ENCODE measurements at places on chromosomes 2 and 18.

GRCh38 chr2:144099340-144099739 is 420.6 kb downstream of the ZEB2 start:
- DNase-seq: no peak

DNA sequence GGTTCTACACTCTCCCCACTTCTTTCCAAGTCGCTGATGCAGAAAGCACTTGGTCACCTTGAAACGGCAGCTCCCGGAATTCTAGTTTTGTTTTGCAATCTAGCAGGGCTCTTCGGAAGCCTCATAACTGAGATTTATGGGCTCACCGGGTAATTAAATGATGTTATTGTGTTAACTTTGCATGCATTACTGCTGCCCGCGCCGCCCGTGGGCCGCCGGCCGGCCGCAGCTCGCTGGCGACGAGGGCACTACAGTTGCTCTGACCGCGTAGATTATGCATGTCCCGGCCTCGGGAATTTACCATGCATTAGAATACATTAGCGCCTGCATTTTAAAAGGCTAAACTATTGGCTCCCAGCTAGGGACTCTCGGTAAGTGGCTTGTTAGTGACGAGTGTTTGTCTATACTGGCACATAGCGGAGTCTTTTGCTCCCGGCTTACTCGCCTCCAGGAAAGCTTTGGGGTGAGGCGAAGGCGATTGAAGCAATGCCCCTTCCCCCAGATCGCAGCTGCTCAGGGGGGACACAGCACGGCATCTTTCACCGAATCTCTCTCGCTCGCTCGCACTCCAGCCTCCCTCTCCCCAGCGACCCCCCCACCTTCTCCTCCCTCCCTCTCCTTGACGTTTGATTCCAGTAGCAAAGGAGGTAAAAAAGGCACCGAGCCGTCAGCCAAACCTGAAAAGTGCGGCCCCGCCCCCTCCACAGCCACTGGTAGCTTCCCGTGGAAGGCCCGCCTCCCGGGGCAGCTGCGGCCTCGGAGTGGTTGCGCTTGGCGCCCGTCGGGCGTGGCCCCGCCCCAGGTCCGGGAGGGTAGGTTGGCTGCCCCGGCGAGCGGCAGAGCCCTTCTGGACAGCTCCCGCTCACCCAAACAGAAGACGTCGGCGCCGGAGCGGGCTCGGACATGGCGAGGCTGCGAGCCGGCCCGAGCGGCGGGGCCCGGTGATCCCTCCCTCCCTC is at the start of gene ONECUT2:
Gene ONECUT2 (plus strand): TSS at position 839 of the 959 bp plus-strand sequence. CDS start 343 bp downstream, outside the sequence.
- peak; percentile 8 for DNase-seq

DNA sequence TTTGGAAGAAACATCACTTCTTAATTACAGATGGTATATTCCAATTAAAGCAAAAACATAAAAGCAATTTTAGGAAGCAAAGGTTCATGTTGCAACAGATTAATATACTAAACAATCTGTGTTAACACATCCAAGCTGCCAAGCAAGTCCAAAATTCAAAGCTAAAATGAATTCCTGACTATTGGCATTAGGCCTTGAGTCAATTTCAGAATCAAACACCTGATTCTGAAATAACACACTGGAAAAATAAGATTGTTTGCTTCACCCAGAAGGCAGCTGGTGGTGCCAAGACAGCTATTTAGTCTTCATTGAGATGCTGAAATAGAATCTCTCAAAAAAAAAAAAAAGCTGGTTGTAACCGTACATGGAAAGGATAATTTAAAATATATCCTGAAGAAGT is 465.6 kb downstream of the SOCS6 start:
- no peak for DNase-seq

GRCh38 chr2:42601076-42601475 is 32.6 kb downstream of the MTA3 start:
- no peak for DNase-seq

GRCh38 chr2:203697190-203697589 is 9.2 kb upstream of the CD28 start:
- no peak for DNase-seq

- no peak for DNase-seq
These were observed 116.0 kb upstream of the PELI1 start for GRCh38 chr2:64260093-64260803.

DNA sequence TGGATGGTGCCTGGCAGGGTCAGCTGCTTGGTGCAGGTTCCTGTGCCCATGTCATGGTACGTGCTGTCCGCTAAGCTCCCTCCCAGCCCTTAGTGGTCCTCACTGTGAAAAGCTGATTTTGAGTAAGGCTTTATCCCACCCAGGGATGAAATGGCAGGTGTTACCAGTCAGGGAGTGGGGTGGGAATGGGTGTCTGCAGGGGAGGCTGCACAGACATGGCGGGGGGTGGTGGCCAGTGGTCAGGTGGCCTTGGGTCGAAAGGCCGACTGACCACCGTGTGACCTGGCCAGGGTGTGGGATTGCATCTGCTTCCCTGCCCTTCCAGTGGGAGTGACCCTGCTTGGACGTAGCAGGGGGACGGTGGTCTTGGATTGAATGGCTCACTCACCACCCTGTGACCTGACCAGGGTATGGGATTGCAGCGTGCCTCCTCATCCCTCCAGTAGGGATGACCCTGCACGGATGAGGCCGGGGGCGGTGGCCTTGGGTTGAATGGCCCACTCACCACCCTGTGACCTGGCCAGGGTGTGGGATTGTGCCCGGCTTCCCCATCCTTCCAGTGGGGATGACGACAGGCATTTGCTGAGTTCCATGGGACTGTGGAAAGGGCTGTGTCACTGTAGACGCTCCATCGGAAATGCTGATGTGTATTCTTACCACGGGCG is 29.8 kb downstream of the AGAP1 start:
- no peak for DNase-seq

DNA sequence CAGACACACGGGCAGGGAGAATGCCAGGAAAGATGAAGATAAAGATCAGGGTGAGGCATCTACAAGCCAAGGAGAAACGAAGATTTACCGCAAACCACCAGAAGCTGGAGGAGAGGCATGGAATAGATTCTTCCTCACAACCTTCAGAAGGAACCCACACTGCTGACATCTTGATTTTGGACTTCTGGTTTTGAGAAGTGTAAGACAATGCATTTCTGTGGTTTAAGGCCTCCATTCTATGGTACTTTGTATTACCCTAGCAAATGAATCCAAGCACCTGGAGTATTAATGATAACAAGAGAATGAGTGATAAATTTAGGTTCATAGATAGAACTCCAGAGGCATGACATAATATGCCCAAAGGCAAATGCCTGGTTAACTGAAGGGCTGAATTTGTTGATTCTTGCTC is 11.8 kb upstream of the FN1 start:
- DNase-seq: no peak

- no peak for DNase-seq
These were observed 66.3 kb upstream of the RMDN2 start for GRCh38 chr2:37858725-37859267.

DNA sequence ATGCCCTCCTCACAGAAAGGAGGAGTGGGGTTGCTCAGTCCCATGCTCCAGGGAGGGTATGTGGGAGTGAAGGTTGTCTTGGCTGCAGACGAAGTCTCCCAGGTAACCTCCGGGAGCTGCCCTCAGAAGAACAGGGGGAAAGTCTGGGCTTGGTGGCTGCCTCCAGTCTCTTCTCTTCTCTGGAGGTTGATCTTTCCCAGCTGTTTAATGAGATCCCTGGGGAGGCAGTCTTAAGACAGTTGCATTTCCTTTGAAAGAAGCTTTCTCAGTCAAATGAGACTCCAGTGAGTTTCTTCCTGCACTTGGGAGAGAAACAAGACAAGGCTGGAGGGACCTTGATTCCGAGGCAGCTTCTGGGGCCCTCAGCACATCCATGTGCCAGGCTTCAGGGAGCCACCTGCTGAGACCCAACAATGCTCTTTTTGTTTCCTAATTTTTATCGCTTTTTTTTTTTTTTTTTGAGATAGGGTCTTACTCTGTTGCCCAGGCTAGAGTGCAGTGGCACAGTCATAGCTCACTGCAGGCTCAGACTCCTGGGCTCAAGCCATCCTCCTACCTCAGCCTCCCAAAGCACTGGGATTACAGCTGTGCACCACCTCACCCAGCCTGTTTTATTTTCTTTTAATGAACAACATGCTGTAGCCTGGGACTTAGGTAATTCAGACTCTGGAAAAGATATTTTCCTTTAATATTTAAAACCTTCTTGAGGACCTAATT is 71.7 kb upstream of the TPO start:
- no peak for DNase-seq

- DNase-seq: no peak
These were observed 133.9 kb upstream of the KLHL14 start for GRCh38 chr18:32906506-32907310.

- peak; percentile 9 for DNase-seq
These were observed 64.6 kb downstream of the NEB start for GRCh38 chr2:151669585-151670081.

- DNase-seq: no peak
These were observed 36.6 kb upstream of the CD28 start for GRCh38 chr2:203669820-203670219.

- DNase-seq: no peak
These were observed 5.4 kb upstream of the POLI start for GRCh38 chr18:54263904-54264336.

- DNase-seq: no peak
These were observed 23.8 kb downstream of the GRHL1 start for GRCh38 chr2:9975328-9975727.

DNA sequence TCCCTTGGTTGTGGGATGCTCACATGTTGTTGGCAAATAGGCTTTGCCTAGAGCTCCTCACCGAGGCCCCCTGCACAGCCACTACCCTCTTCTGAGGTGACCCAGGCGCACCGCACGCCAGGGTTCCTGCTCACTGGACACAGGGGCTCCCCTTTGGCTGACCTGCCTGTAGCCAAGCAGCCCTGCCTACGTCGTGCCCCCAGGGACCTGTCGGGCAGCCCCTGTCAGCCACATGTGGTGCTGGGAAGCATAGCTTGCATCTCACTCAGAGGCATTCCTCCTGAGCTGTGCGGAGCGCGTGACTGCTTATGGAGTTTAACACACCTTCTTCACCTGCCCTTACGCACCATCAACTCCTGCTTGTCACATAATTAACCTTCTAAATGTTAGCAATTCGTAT is 116.3 kb downstream of the ZNF236 start:
- DNase-seq: no peak

- DNase-seq: no peak
These were observed 1586.8 kb upstream of the ACVR2A start for GRCh38 chr2:146258071-146258470.

GRCh38 chr2:113034016-113034415 is 18.7 kb downstream of the IL36B start:
- DNase-seq: no peak

DNA sequence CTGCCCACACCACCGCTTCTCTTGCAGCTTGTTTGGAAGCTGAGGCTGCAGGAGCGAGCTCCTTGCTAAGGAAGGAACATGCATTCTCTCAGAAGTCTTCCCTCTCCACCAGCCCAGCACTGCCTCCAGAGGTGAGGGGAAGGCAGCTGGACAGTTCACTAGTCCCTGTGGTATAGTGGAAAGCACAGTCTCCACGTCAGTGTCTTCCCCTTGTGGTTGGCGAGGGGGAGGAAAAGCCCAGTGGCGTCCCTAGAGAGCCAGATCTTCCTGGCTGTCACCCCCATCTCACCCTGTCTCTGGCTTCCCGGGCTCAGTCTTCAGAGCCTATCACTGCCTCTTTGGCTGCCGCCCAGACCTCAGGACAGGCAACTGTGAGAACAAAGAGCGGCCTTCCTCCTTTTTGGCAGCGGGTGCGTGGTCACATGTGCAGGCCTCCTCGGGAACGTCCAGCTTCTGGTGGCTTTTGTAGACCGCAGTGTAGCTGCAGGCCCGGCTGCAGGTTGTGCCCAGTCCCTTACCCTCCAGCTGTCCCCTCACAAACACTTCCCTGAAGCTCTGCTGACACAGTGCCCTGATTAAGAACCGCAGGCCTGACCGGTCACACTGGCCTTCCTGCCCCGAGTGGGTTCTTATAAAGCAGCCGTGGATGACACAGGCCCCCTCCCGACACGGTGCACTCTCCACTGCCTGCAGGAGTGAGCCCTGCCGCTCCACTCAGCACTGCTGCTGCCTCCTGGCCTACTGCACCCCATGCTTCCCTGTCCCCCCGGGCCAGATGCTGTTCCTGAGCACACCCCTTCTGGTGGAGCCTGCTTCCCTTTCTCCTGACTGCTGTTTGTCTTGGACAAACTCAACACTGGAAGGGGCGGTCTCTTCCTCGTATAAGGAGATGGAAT is 90.9 kb downstream of the RNF144A start:
- DNase-seq: no peak

DNA sequence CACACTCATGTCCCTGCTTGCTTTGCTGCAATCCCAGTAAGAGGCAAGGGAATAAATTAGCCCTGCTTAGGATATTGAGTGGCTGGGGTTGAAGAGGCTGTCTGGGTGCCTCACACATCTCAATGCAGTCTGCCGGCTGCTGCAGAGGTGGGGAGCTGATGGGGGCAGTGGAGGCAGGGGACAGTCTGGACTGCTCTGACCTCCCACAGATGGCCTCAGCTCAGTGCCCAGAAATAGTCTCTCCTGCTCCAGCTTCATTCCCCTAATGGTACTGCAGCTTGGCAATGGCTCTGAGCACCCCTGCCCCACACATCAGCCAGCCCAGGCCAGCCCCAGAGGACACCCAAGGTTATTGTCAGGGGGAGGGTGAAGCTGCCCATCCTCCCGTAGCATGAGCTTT is 21.5 kb upstream of the TNS1 start:
- DNase-seq: no peak

- no peak for DNase-seq
These were observed 225.5 kb downstream of the TGIF1 start for GRCh38 chr18:3675446-3675845.

DNA sequence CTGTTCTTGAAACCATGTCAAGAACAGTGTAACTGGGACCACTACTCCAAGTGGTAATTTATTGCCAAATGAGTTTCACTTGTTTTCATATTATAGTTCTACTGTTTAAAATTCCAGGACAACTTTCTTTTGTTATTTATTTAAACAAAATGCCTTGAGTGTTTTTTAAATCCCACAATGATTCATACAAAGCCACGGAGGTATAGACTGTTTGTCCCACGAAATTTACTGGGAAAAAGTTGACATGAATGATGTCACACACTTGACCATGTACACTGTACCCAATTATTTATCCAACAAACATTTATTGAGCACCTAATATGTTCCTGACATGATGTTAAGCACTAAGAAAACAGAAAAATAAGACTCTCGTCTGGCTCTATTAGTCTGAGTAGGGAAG is 243.9 kb upstream of the SIX2 start:
- no peak for DNase-seq

- no peak for DNase-seq
These were observed 690.8 kb upstream of the CELF4 start for GRCh38 chr18:38256366-38256765.

GRCh38 chr2:7022492-7023385 is 105.5 kb downstream of the RNF144A start:
- no peak for DNase-seq

DNA sequence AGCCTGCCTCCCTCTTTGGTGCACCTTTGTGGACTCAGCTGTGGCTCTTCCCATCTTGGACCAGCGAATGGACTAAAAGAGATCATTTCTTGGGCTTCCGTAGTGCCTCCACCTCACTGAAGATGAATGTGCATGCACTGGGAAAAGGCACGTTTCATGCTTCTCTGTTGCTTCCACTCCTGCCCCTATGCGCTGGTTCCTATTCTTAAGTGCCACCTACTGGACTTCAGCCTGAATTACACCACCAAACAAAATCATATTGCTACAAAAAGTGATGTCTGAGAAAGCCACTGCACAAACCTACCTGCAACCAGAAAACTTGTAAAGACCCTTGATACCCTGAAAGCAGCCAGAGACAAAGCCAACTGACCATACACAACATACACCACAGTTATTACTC is 695.6 kb downstream of the TSN start:
- no peak for DNase-seq

GRCh38 chr2:109417701-109418335 is 195.9 kb downstream of the SEPTIN10 start:
- DNase-seq: no peak

- DNase-seq: no peak
These were observed 120.8 kb downstream of the FAM168B start for GRCh38 chr2:130972410-130972809.

Measured in stimulated activated CD8-positive, alpha-beta memory T cell treated with anti-CD3 and anti-CD28 coated beads, Interleukin-4, amount 100 ng/mL, for 1 hour (primary cell).